ENCODE measurements at places on chromosomes 7 and 10. TPM values are rescaled to one million over a fixed set of nuclear protein-coding genes. Genes with fewer than 3 reads are reported as not detected.

LIPA gene
- polyA plus RNA-seq: 36.5 TPM

HYCC1 gene
- 42.4 TPM for polyA plus RNA-seq

TBATA gene
- not detected for polyA plus RNA-seq

AP4M1 gene
- 9.5 TPM for polyA plus RNA-seq

STOX1 gene
- 1.7 TPM for polyA plus RNA-seq

GIMAP1 gene
- not detected for polyA plus RNA-seq

AKR1C4 gene
- not detected for polyA plus RNA-seq

OPN1SW gene
- polyA plus RNA-seq: 0.80 TPM

NKX1-2 gene
- polyA plus RNA-seq: 9.4 TPM

UTF1 gene
- 55.7 TPM for polyA plus RNA-seq

ZCCHC24 gene
- 2.0 TPM for polyA plus RNA-seq

ENKUR gene
- polyA plus RNA-seq: 0.30 TPM

CALHM1 gene
- polyA plus RNA-seq: 0.11 TPM

IKZF1 gene
- polyA plus RNA-seq: 0.45 TPM

CFTR gene
- polyA plus RNA-seq: 0.24 TPM

CPA5 gene
- not detected for polyA plus RNA-seq

PSD gene
- 2.7 TPM for polyA plus RNA-seq

HTR7 gene
- polyA plus RNA-seq: 7.0 TPM

SLC16A12 gene
- polyA plus RNA-seq: 0.89 TPM

C10orf143 gene
- polyA plus RNA-seq: 4.8 TPM

CCDC3 gene
- 1.9 TPM for polyA plus RNA-seq

FAM53B gene
- polyA plus RNA-seq: 3.0 TPM

HOXA3 gene
- polyA plus RNA-seq: not detected

NEUROG3 gene
- not detected for polyA plus RNA-seq

NDUFA5 gene
- polyA plus RNA-seq: 207 TPM

GCC1 gene
- 3.2 TPM for polyA plus RNA-seq

GPR15LG gene
- polyA plus RNA-seq: not detected

GPC2 gene
- polyA plus RNA-seq: 9.8 TPM

PAX4 gene
- not detected for polyA plus RNA-seq

KCNIP2 gene
- 2.2 TPM for polyA plus RNA-seq

CPVL gene
- 31.9 TPM for polyA plus RNA-seq

RADIL gene
- 4.8 TPM for polyA plus RNA-seq

PTTG1IP2 gene
- not detected for polyA plus RNA-seq

SYT15 gene
- polyA plus RNA-seq: 1.5 TPM

NPY4R2 gene
- polyA plus RNA-seq: not detected

MYL10 gene
- polyA plus RNA-seq: 0.75 TPM

CUZD1 gene
- 3.1 TPM for polyA plus RNA-seq

MMRN2 gene
- polyA plus RNA-seq: 0.32 TPM

FBXO24 gene
- polyA plus RNA-seq: 0.82 TPM

CNPY1 gene
- polyA plus RNA-seq: not detected

TEX36 gene
- polyA plus RNA-seq: not detected

CTTNBP2 gene
- polyA plus RNA-seq: 30.7 TPM

RGR gene
- polyA plus RNA-seq: not detected

TBX20 gene
- not detected for polyA plus RNA-seq

ZNF488 gene
- polyA plus RNA-seq: 2.5 TPM

UCMA gene
- polyA plus RNA-seq: 18.7 TPM

Measured in GM23338 (cell line).